ENCODE measurements at places on chromosomes 4 and X.

GRCh38 chr4:146453181-146453807, 68.4 kb downstream of the SLC10A7 start:
- no peak for DNase-seq

DNA sequence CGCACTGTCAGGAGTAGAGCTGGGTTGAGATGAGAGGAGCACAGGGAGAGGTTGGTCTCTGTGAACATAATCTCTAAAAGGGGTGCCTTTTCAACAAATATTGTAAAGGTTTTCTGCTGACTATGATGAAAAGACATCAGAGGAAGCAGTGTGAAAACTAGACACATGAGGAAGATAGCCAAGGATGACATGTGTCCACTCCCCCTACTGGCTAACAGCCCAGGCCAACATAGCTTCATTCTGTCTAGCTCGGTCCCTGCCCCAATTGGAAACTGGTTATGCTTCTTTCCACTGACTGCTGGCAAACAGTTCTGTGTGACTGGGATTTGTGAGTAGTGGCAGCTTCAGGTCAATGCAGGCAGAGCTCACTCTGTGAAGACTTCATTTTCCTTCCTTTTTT, 115.4 kb upstream of the ESX1 start:
- DNase-seq, result no peak

DNA sequence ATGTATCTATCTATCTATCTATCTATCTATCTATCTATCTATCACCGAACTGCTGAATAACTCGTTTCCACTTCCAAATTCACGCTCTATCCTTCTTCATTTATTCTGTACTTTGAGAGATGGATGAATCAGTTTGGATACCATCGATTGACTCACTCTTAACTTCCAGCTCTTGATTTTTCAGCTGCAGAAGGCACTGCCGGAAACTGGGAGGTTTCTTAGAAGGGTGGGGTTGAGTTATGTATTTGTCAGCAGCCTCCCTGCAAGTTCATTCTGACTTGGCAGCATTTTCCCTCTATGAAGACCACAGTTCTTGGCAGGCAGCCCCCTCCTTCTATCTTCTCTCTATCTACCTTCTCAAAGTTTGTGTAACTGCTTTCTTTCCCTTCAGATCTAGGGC, 112.0 kb upstream of the MAGEB18 start:
- no peak for DNase-seq

GRCh38 chr4:165439981-165440380, 61.2 kb downstream of the CPE start:
- no peak for DNase-seq

DNA sequence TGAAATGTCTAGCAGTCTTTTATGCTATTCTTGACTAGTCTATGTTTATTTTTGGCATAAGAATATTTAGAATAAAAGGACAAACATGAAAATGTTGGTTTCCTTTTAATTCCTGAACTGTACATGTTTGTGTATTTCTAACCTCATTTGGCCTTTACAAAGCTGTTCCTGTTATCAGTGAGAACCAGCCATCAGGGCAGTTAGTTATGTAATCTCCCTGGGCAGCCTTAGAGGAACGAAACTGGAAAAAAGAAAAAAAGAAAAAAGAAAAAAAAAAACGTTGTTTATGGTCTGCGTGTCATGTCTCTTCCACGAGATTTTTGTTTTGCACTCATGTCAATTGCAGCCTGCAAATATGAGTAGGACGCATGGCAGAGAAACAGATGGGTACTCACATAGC, 193.7 kb downstream of the MAGEB5 start:
- no peak for DNase-seq

- no peak for DNase-seq
These were observed 24.0 kb downstream of the RPA4 start for GRCh38 chrX:96907516-96908272.

Measured in CD4-positive, alpha-beta T cell treated with Interferon alpha-2 for 1 hour (primary cell).